SHP77 (cell line): ENCODE measurements at places on chromosomes 2 and 18.

GRCh38 chr2:102550151-102550550 lies 69.2 kb upstream of the SLC9A2 start:
- DNase-seq: no peak

DNA sequence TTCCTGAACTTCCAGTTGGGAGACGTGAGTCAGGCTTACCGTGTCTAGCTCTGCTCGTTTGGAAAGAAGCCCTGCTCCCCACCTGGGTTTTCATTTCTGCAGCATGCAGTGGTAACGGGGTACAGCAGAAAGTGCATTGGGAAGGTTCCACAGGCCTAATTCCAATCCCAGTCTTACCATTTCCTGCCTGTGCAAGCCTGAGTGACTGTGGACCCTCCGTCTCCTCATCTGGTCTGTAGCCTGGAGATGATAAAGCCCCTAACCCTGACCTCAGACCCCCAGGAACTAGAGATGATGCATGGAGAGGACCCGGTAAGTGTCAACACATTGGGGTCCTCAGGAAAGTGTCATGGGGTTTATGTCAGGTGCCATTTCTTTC lies 5.8 kb upstream of the PSD4 start:
- no peak for DNase-seq

GRCh38 chr2:176331646-176332045 lies 62.4 kb downstream of the MTX2 start:
- DNase-seq: no peak

GRCh38 chr2:51722311-51722710 lies 690.4 kb upstream of the NRXN1 start:
- DNase-seq: no peak

DNA sequence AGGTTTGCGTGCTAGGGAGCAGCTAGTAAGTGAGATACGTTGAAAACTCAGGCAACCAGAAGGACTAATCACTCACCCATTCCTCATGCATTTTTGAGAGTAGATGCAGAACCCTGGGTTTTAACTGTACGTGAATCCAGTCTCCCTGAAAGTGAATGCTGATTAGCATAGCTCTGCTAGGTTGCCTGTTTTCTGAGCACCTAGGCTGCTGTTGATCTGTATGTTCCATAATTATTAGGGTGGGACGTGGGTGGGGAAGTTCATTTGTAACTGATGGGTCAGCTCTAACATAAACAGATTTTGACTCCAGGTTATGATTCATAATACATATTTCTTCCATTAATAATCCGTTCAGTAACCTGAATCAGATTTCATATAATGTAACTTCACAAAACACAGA lies 379.0 kb upstream of the FANCL start:
- no peak for DNase-seq

DNA sequence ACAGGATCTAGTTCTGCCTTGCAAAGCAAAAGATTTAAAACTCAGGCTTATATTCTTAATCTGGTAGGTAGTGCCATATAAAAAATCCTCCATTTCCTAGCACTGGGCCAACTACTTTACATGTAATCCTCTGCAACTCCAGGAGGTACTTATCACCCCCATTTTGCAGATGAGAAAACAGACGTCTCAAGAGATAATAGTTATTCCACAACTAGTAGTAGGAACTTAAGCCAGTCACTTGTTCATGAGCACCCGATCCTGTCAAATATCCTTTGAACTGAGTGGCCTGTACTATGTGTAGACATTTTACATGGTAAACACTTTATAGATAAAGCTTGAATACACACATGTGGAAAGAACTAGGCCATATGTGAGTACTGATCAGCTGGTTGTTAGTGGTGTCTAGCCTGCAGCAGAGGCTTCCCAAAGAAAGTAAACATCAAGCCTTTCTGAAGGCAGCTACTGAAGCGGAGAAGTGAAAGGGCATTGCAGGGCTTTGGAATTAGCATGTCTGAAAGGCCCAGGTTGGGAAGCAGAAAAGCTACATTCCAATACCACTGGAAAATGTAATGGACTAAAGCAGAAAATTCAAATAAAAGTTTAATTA lies 48.0 kb downstream of the NAB1 start:
- no peak for DNase-seq

GRCh38 chr2:23385748-23386338 lies 864 bp downstream of the KLHL29 start:
- no peak for DNase-seq

- no peak for DNase-seq
Observed at GRCh38 chr18:23574611-23575308, 11.5 kb downstream of the NPC1 start.

GRCh38 chr2:220664272-220665107 lies 907.6 kb downstream of the EPHA4 start:
- DNase-seq: no peak

DNA sequence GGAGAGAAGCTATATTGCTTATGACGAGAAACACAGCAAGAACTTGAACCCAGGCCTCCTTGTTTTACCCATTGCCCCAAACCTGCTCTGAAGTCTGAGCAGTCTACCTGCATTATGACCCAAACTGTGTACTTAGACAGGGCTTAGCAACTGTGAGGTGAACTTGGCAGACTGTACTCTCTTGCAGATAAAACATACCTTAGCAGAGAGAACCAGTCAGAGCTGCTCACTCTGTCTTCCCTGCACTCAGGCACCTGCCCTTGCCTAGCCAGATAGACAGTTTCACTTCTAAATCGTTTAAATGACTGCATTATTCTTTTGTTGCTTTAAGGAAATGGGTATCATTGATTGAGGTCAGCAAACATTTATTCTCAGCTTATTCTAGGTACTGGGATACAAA lies 20.3 kb downstream of the ITPRID2 start:
- no peak for DNase-seq

GRCh38 chr2:75928093-75928492 lies 217.4 kb upstream of the GCFC2 start:
- no peak for DNase-seq
